ENCODE measurements at places on chromosomes 3 and 15.

DNA sequence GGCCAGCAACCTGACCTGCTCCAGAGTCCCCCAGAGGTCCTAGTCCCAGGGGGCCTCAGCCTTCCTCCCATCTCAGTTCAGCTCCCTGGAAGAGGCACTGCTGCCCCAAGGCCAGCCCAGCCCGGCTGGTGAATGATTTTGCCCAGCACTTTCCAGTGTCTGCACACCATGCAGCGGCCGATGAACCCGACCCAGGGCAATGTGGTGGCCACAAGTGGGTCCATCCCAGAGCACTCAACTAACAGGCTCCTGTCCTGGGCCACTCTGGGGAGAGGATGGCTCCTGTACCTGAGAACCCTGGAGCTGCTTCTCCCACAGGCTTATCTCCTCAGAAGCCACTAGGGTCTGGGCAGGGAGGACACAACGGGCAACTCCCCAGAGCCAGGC lies 39.2 kb downstream of the PTPN23 start:
- no peak for DNase-seq

DNA sequence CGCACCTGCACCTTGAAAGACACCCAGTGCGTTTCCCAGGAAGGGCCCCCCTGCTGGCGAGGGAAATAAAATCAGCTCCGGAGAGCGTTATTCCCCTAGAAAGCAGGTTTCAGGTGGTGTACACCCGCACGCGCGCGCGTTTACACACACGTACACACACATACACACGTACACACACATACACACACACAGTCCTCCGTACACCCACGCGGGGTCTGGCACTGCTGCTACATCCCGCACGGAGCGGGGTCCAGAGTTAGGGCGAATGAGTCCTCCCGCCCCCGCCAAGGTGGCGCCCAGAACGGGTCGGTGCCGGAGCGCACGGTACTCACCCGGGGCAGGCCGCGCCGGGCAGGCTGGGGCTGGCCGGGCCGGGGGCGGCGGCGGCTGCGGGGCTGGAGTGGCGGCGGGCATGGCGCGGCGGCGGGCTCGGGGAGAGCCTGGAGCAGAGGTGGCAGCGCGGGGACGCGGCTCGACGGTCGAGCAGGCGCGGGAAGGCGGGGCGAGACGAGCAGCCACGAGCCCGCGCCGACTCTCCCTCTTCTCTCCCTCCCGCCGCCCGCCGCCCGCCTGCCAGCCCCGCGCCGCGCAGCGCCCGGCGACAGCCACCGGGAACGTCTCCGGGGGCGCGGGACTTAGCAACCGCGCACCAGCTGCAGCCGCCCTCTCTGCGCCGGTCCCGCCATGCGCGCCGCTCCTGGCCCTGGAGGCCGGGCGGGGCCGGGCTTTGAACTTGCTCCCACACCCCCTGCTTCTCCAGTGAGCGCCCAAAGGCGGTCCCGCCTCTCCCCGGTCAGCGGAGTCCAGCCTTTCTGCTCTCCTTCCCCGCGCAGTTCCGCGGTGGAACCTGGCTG lies at the start of gene DCLK3:
Gene DCLK3 (minus strand): TSS at position 704 of the 854 bp plus-strand sequence. CDS start 290 bp downstream, at position 414.
- DNase-seq: no peak

GRCh38 chr15:63418811-63419210 lies 37.2 kb upstream of the CA12 start:
- no peak for DNase-seq

GRCh38 chr3:113573728-113574127 lies 41.4 kb downstream of the SIDT1 start:
- no peak for DNase-seq

DNA sequence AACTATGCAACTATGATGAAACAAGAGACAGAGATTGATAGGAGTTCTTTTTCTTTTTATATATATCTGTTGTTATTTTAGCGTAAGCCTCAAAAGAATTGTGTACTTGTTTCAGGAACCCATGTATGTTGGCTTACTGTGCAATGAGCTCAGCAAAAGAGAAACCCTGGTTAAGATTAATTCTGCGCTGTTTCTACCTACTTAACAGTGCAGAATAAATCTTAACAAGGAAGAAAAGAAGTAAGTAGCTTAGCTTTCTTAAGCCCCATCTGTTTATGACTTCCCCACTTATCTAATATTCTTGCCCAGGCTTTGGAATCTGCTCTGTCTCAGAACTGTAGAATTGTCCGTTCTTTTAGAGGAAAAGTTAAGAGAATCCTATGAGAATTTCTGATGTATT lies 27.4 kb downstream of the ECT2 start:
- DNase-seq: no peak

- no peak for DNase-seq
These were observed 16.7 kb upstream of the GABRA5 start for GRCh38 chr15:26850161-26850560.

GRCh38 chr3:114584734-114585371 lies 291.0 kb downstream of the TIGIT start:
- DNase-seq: no peak

- no peak for DNase-seq
These were observed 241.1 kb downstream of the ZNF385D start for GRCh38 chr3:21509731-21510470.

GRCh38 chr3:61008998-61009380 lies 242.3 kb downstream of the FHIT start:
- no peak for DNase-seq

DNA sequence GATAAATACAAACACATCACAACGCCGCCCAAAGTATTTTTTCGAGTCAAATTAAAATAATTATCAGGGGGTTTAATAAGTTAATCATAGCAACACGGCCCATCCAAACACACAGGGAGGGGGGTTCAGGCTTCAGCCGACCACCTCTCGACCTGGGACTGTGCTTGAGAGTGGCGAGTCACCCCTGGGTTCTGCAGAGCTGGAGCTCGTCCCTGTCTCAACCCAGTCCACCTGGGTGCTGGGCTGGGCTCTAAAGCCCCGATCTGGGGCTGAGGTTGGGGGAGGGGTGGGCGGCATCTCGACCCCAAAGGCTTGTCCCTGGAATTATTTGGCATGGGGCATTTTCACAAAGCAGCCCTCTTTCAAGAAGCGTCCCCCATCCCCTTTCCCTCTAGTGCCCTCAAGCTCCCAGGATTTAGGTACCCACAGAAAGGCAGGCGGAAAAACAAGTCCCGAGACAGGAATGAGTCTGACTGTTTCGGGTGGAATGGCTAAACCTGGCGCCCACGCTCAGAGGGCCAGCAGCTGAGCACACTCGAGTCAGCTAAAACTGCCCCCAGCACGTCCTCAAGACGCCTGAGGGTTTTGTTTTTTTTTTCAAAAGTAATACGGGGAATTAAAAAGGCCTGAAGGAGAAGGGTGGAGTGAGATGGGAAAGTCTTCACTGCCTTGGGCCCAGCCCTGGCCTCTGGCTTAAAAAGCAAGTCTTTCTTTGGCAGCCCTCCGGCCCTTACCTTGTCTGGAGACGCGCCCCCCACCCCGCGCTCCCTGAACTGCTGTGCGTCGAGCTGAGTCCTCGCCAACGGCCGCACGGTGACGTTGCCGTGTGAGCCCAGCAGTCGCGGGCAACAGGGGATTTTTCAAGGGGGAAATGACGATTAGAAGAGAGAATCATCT lies 32.5 kb downstream of the NR2F2 start:
- DNase-seq: no peak

DNA sequence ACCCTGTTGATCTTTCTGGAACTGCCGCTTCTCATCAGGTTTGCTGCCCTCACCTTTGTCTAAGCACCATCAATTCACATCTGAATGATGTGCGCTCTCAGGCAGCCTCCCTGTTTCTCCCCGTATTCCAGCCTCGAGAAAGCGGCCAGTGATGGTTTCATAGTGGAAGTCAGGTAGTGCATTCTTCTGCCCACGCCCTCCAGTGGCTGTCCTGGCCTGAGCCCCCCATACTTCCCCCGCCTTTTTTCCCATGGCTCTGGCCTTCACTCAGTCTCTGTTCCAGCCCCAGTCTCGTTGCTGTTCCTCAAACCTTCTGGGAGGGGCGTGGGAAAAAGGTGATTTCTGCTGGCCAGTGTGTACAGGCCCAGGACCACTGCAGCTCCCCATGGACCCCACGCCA lies 101.3 kb downstream of the ASB7 start:
- peak; percentile 39 for DNase-seq

DNA sequence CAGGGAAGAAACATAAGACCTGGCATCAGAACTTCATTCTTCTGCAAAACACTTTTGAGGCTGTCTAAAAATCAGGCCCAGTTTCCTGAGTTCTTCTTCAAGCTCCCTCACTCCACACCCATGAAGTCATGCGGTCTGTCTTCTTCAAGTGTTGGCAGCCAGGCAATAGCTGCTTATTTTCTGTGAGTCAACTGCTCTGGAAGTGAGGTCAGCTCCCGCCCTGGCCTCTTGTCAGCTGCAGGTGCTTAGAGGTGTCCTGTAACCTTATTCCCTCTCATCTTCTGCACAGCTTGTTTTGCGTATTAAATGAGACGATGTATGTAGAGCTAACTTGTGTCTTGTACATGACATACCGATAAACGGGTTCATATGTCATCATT lies 226.1 kb downstream of the ADAMTS17 start:
- no peak for DNase-seq

DNA sequence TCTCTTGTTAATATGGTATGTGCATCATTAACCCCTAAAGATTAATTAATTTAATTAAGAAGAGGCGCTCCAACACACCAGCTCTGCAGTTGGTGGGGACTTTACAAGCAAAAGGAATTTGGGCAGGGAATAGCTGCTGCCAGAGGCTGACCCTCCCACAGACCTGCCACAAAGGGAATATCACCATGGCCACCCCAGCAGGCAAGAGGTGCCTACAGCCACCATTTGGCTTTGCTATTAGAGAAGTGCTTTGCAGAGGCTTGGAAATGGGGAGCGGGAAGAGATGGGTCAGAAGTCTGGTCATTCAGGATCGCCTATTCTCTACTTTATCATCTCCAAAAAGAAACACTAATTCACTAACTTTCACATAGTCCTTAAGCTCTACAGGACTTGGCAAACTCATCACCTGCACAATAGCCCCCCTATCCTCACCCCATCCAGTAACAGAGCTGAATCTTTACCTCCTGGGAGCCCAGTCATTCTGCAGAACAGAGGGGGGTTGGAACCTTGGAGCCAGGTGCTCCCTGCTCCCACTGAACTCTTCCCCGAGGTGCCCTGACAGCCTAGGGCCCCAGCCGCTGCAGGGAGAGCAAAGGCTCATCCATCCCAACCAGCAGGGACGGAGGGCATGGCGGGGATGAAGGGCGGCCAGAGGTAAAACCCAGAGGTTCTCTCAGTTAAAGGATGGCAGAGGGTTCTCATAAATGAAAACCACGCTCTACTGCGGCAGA lies 29.7 kb downstream of the LRIG1 start:
- no peak for DNase-seq

DNA sequence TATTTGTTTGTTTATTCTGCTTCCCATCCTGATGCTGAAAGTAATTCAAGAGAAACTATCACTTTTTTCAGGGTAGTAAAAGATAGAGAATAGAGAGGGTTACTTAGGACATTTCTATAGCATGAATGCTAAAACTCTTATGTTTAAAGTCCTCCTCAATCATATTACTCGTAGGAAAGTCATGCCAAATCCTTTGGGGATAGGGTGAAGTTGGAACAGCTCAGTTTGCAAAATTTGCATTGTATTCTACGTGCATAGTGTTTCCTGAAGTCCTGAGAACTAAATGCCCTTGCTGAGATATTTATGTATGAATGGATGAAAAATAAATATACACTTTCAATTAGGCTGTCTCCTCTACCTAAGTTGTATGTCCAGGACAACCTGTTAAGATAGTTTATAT lies 14.6 kb downstream of the PLSCR5 start:
- no peak for DNase-seq

DNA sequence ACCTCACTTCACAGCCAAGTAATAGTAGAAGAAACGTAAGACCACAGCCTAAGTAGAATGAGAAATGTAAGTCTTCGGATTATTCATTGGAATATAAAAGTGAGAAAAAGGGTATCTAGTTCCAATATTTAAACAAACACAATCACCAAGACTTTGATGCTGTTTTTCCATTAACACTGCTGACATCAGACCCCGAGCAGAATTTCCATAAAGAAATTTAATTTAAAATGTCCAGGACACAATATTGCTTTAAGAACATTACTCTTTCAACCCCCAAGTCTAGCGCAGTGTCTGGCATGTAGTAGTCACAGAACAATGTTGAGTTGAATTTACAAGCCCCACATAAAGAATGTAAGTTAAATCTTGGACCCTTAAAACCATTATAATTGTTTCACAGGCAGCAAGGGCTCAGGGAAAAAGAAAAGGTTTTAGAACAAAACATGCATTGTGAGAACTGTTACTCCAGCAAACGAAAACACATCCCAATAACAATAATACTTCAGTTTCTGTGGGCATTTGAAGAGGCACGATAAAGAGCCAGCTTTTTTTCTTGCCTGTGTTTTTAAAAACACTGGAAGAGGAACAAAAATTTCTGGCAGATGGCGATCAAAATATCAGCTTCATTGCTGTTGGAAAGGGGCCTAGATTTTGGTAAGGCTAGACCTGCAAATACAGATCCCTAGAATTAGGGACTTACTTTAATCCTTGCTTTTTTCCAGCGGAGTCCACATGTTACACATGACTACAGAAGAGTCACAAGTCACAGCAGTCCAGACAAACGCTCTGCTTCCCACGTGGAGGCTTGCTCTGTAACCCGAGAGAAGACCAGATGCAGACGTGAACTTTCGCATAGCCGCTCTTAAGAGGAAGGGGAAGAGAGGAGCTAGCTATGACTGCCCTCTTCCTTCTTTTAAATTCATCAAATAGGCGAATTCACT lies 77.9 kb upstream of the IGSF10 start:
- no peak for DNase-seq

- DNase-seq: no peak
These were observed 61.0 kb downstream of the DNAJB8 start for GRCh38 chr3:128405554-128406277.

- no peak for DNase-seq
These were observed at the start of gene NRG4 for GRCh38 chr15:76011627-76012551. TSS of gene NRG4 (minus strand) at chr15:76012424. CDS start at chr15:76011230, 1,194 bp downstream.

DNA sequence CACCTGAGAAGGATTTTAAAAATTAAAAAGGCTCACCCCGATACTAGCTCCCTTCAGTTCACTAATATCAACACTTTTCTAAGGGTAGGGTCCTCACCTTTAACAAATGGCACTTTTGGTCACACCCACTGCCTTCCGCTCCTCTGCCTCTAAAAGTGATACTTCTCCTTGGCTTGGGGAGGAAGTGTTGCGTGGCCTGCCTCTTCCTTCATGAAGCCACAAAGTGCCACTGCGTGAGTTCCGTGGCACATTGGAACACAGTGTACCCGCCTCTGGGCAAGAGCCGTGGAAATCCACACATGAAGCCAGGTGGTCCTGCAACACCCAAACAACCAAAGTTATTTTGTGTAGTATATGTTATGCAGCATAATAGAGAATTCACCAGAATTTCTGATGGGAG lies 3.9 kb downstream of the B4GALT4 start:
- DNase-seq: no peak

DNA sequence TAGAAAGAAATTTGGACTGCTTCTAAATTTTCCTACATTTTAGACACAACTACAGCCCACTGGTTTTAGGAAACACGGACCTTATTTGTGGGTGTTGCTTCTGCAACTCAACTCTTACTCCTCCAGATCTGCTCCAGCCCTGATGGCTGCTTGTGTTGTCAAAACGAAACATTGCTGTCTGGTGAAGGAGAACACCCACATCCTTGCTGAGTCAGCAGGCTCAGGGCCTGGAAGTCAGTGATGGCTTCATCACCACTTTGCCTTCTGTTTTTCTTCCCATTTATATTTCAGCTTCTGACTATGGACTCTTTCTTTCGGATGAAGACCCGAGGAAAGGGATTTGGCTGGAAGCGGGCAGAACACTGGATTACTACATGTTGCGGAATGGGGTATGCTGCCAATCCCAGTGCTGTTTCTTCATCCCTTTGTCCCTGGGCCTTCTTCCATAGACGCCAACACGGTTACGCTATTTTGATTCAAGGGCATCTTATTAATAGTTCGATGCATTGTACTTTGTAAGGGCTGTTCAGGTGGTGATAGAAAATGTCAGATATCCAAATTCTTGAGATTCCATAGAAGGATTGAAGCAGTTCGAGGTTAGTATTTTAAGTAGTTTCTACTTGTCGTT lies 392.6 kb upstream of the TPM1 start:
- no peak for DNase-seq
